ENCODE measurements at places on chromosomes 7 and 10. TPM values are rescaled to one million over a fixed set of nuclear protein-coding genes. Genes with fewer than 3 reads are reported as not detected.

The CYP26C1 gene
- polyA plus RNA-seq: not detected

The CFAP58 gene
- polyA plus RNA-seq: 0.28 TPM

DNA sequence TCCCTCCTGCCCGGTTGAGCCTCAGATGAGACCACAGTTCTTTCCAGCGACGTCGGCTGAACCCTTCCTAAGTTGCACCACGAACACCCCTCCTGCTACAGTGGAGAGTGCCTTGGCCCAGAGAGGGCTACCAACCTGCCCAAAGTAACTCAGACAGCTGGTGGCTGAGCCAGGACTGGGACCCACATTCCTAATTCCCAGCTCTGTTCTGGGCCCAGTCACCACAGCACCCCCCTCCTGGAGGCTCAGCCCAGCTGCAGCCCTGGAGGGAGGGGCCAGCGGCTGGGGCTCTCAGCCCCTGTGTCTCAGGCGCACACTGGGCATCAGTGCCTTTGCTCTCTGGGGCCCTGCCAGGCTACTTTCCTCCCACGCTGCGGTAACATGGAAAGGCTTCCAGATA lies 10.6 kb downstream of the ATP6V1F start:
- no peak for DNase-seq

DNA sequence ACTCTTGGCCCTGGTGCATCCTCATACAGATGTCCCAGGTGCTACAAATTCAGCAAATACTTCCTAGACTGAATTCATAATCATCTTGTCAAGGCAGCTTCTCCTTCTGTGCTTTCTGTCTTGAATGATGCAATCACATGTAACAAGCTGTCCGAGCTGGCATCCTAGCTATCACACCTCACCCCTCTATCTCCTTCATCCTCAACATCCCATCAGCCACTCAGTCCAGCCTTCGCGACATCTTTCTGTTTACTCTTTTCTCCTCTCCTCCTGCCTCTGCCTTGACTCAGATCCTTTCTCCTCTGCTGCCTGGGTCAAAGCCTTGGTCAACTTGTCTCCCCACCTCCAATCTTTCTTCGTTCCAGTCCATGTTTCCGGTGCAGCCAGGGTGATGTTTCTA lies 240.4 kb upstream of the CELF2 start:
- DNase-seq: no peak

DNA sequence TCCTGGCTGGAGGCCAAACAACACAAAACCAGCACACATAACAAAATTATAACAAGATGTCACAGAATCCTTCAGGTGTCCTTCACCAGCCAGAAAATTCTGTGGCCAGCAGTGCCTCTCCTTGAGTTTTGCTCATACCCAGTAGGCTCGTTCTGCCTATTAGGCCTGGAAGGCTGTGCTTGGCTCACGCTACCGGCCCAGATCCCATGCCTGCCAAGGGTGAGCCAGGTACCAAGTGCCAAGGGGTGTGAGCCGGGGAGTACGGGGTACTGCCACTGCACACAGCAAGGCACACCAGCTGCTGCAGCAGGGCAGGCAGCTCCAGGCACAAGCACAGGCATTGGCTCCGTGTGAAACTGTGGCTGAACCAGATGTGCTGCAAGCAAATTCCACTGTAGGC lies 1562.0 kb downstream of the REEP3 start:
- DNase-seq: no peak

DNA sequence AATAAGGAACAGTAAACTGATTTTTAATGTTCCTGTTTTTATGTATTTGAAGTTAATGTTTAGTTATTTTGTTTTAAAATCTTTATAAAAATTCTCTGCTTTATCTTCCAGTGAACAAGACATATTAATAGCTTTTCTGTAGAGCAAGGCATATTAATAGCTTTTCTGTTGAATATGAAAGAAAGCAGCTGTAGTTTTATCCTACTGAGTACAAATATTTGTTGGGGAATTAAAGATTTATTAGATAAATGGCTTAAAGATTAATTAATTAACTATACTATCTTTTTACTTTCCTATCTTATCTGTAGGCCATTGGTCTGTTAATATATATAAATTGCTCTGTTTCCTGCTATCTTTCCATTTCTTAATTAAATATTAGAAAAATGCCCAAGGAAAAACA lies 299.6 kb downstream of the ADK start:
- DNase-seq: no peak

DNA sequence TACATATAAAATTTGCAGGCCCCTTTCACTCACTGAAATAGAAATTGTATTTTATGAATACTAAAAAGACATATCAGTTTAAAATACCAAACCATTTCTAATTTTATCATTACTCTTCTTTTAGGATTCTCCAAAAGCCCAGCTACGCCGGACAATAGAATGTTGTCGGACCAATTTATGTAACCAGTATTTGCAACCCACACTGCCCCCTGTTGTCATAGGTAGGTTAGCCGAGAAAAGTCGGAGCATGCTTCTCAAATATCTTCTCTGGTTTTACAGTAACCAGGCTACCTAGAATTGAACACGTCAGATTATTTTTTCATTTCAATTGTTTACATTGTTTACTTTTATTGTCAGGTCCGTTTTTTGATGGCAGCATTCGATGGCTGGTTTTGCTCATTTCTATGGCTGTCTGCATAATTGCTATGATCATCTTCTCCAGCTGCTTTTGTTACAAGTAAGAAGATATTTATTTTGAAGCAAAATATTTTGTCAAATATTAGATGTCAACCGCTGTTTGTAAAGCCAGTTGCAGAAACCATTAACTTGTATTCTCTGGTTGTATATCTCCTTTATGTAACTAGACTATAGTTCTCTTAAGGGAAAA lies 57.6 kb downstream of the MMRN2 start:
- peak; percentile 73 for DNase-seq

GRCh38 chr7:158516524-158516923 lies 71.1 kb downstream of the PTPRN2 start:
- no peak for DNase-seq

Measured in hindlimb muscle (tissue), 1 donor.